ENCODE measurements at places on chromosomes 3 and 15.

DNA sequence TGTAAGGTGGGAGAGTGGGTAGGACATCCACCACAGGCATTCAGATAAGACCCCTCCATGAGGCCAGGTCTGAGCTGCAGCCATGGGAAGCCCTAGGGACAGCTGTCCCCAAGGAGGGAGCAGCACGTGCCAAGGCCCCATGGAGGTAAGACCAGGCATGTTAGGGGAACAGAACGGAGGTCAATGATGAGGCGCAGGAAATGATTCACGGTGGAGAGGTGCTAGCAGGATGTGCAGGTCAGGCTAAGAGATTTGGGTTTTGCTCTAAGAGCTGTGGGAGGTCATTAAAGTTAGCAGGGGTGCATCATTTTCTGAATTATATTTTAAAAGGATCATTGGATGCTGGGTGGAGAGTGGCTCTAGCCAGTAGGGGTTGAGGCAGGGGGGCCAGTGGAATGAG lies 66.4 kb upstream of the SNRPA1 start:
- H3K27me3 ChIP-seq, result no peaks in the 10 kb centered on the region
- no peak overlapping the region for H3K27ac ChIP-seq
- DNase-seq, result no peak
- H3K36me3 ChIP-seq, result no peaks in the 10 kb centered on the region

- DNase-seq, result no peak
- no peaks in the 10 kb centered on the region for H3K27me3 ChIP-seq
- no peak overlapping the region for H3K4me3 ChIP-seq
- no peak overlapping the region for H3K27ac ChIP-seq
- no peaks in the 10 kb centered on the region for H3K36me3 ChIP-seq
Observed at GRCh38 chr3:60758171-60758570, 493.1 kb downstream of the FHIT start.

DNA sequence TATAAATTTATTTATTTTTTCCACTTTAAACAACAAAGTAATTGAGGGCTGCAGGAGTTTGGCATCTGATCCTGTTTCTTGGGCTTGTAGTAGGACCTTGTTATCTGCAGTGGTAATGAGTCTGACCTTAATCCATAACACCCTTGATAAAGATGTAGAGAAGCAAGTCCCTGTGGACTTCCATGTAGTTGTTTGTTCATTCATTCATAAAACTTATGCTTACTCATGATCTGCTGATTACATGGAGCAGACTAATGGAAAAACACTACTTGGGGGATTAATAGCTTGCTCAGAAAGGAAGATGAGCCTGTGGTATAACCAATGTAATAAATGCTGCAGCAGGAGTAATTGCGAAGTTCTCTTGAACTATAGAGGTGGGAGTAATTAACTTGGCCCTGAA lies 271.5 kb upstream of the TBL1XR1 start:
- no peak for DNase-seq
- H3K36me3 ChIP-seq, result no peaks in the 10 kb centered on the region
- H3K4me1 ChIP-seq, result peaks cover 6% of the 10 kb centered on the region
- H3K27ac ChIP-seq, result no peak overlapping the region
- H3K4me3 ChIP-seq, result no peak overlapping the region
- H3K27me3 ChIP-seq, result no peaks in the 10 kb centered on the region

DNA sequence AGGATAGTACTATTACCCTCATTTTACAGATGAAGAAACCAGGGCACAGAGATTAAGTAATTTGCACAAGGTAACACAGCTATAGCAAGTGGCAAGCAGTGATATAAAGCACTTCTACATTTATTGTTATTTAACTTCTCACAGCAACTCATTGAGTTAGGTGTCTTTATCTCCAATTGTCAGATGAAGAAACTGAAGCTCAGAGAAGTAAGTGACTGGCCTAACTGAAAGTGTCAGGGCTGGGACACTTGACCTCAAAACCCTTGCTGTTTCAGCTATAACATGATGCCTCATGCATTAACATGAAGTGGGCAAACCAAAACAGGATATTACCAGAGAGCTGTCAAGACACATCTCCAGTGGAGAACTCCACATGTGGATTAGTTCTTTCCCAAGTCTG lies 65.8 kb upstream of the LEKR1 start:
- H3K36me3 ChIP-seq, result no peaks in the 10 kb centered on the region
- no peak overlapping the region for H3K27ac ChIP-seq
- no peaks in the 10 kb centered on the region for H3K4me1 ChIP-seq
- DNase-seq, result no peak

DNA sequence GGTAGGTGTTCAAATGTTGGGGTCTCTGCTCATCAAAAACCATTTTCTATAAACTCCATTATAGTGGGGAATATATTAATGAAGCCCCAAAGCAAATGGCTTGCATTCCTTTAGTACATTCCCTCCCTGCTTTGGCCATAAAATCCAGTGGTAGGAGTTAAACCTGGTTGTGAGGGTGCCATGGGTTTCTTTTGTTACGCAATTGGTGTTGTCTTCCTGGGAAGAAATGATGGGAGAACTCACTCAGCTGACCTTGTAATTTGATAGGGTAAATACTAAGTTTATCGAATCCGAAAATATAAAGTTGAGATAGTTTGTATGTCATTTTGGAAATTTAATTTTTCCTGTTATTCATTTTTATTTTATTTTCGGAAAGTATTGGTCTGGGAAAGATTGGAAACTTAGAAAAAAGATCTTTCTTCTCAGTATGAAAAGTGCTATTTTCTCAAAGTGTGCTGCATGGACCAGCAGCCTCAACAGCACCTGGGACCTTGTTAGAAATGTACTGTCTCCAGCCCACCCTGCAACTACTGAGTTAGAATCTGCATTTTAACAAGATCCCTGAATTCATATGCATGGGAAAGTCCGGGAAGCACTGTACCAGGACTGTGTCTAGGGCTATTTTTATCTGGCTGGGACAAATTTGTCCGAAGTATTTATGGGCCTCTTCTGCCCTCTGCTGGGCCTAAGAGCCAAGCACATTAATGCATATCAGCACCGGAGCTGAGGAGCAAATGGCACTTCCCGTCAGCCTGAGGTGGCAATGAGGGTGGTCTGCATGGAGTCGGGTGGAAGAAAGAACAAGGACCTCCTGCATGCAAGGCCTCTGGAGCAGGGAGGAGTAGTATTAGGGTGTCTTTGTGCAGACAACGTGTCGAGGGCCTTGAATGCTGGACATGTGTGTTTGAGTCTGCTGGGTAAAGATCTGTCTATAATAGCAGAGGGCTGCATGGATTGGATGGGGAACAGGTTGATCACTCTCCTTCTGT lies 54.7 kb downstream of the FAM81A start:
- no peaks in the 10 kb centered on the region for H3K27me3 ChIP-seq
- no peaks in the 10 kb centered on the region for H3K36me3 ChIP-seq
- H3K27ac ChIP-seq, result no peak overlapping the region

GRCh38 chr3:66808891-66809594 lies 189.1 kb upstream of the KBTBD8 start:
- DNase-seq, result no peak
- H3K27ac ChIP-seq, result no peak overlapping the region
- no peak overlapping the region for H3K4me3 ChIP-seq
- H3K4me1 ChIP-seq, result peaks cover 15% of the 10 kb centered on the region
- H3K27me3 ChIP-seq, result no peaks in the 10 kb centered on the region

DNA sequence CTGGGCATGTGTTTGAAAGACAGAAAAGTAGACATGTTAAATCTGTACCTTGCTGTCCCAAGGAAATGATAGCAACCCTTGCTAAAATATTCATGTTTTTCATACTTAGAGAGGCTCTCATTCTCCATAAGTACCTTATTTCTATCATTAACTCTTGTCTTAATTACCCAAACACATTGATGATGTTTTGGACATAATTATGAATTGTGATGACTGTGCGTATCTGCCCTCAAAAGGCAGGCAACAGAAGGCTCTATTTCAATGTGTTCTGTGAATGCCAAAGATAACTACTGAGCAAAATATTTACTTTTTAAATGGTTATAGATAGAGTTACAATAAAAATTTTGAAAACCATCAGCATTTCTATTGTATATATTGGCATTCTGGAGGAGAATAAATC lies 1263.8 kb downstream of the ZPLD1 start:
- no peak overlapping the region for H3K27ac ChIP-seq
- H3K27me3 ChIP-seq, result no peaks in the 10 kb centered on the region
- H3K36me3 ChIP-seq, result no peaks in the 10 kb centered on the region
- no peaks in the 10 kb centered on the region for H3K4me1 ChIP-seq

GRCh38 chr3:126102530-126102951 lies 18.6 kb upstream of the SLC41A3 start:
- peak; percentile 31 for DNase-seq
- H3K4me1 ChIP-seq, result peaks cover 9% of the 10 kb centered on the region
- H3K27me3 ChIP-seq, result no peaks in the 10 kb centered on the region
- H3K27ac ChIP-seq, result peak overlapping the region; percentile 46
- H3K4me3 ChIP-seq, result no peak overlapping the region

DNA sequence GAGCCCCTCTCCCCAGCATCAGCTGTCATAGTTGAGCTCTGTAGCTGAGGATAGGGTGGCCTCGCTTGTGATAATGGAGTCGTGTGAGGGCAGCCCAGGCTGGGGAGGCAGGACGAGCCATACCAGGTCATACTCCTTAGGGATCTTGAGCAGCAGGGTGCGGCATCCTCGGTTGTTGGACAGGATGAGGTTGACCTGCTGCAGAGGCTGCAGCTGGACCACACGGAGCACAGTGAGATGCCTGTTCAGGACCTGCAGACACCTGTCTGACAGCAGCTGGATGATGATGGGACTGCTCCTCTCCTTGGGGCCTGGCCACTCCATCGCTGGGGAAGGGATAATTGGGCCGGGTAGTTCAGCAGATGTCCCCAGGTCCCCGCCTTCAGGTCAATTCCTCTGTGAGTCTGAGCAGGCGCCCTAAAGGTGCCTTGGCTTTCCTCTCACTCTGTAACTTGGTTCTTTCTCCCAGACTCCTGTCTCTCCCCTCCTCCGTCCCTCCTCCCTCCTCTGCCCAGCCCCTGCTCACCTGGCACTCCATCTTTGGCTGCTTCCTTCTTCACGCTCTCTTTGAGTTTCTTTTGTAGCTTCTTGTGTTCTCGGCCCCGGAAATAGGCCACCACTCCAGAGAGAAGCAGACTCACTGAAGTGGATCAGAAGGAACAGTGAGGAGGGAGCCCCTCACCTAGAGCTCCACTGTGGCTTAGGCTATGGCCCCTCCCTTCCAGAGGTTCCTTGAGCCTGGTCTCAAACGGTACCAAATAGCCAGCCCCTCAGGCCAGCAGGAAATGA lies 7.8 kb downstream of the DUOX2 start:
- H3K36me3 ChIP-seq, result no peaks in the 10 kb centered on the region
- no peak overlapping the region for H3K27ac ChIP-seq
- no peak for DNase-seq
- H3K4me1 ChIP-seq, result no peaks in the 10 kb centered on the region
- peaks cover 20% of the 10 kb centered on the region for H3K27me3 ChIP-seq

DNA sequence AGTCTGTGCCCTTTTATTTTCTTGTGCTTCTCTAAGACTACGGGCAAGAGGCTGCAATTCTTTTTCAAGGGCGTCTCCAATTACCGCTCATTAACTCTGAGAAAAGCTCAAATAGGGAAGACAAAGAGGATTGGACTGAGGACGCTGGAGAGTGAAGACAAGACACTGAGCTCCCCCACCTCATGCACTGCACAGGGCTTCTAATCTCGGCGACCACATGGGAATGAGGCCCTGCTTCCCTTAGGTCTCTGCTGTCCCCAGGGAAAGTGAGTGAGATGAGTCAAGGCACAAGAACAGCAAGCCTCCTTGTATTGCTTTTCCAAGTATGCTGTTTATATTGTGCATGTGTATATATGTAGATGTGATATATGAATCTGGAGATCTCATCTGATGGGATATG lies 392.2 kb upstream of the CFAP20DC start:
- H3K4me3 ChIP-seq, result no peak overlapping the region
- H3K4me1 ChIP-seq, result no peaks in the 10 kb centered on the region
- no peaks in the 10 kb centered on the region for H3K36me3 ChIP-seq
- H3K27me3 ChIP-seq, result no peaks in the 10 kb centered on the region
- H3K27ac ChIP-seq, result no peak overlapping the region

- no peak overlapping the region for H3K27ac ChIP-seq
- no peak overlapping the region for H3K4me3 ChIP-seq
- H3K4me1 ChIP-seq, result no peaks in the 10 kb centered on the region
- H3K36me3 ChIP-seq, result no peaks in the 10 kb centered on the region
Observed at GRCh38 chr15:55170361-55170760, 26.4 kb downstream of the RSL24D1 start.

Data from heart right ventricle (tissue), 16 donors.